B cell (primary cell): ENCODE measurements at places on chromosomes 13 and 19. TPM values are rescaled to one million over a fixed set of nuclear protein-coding genes. Genes with fewer than 3 reads are reported as not detected.

The ZNF253 gene
- total RNA-seq, result 28.6 and 33.7 TPM in 2 replicates

The NAPSA gene
- total RNA-seq, result 3.5 and 4.7 TPM in 2 replicates

The PGLYRP1 gene
- total RNA-seq, result not detected in 2 replicates

The NXNL1 gene
- not detected in 2 replicates for total RNA-seq

The GPR183 gene
- total RNA-seq, result 240 and 256 TPM in 2 replicates

The CCDC8 gene
- total RNA-seq, result not detected in 2 replicates

The TLE6 gene
- 0.61 and 1.5 TPM in 2 replicates for total RNA-seq

The AXL gene
- total RNA-seq, result not detected in 2 replicates

The FGF22 gene
- total RNA-seq, result 2.9 and 3.4 TPM in 2 replicates

The CPB2 gene
- total RNA-seq, result not detected in 2 replicates

The ZSCAN5B gene
- not detected in 2 replicates for total RNA-seq
